ENCODE measurements at places on chromosomes 2 and 18.

GRCh38 chr2:39413063-39413737 lies 23.9 kb downstream of the MAP4K3 start:
- no peak for DNase-seq

- DNase-seq = no peak
Observed at GRCh38 chr2:146079216-146079615, 1559.3 kb upstream of the ZEB2 start.

DNA sequence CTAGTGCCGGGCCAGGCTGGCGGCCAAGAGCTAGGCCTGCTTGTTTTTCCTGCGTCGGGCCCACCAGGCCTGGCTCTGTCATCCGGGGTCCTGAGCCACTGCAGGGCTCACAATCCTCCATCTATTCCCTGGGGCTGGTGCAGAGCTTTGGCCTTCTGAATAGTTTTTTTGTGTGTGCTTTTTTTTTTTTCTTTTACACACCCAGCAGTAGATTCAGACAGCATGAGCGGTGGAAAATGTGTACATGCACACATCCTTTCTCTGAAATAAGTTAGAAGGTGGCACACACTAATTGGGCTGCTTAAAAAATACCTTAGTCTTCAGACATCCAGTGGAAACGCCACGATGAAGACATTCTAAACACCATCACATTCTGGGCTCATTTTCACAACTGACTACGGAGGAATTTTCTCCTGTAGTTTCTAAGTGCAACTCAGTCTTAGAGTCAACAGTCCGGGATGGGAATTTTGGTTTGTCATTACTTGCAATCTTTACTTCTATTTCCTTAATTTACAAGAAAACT lies 6.1 kb downstream of the ZFP36L2 start:
- no peak for DNase-seq

DNA sequence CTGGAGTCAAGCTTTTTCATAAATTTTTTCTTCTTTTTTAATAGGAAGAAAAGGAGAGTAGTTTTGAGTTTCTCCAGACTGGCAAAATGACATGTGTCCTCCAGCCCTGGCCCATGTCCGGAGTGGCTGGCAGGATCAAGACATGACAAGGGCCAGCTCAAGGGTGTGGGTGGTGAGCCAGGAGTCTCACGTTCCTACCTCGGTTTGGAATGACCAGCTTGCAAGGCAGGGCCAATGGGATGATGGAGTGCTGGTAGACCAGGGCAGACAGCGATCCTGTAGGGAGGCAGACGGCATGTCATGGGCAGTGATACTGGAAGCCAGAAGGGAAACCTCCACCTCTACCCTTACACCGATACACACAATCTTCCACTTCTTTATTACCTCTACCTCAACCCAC lies 190.6 kb downstream of the TNS1 start:
- DNase-seq = no peak

- DNase-seq = no peak
Observed at GRCh38 chr2:152581360-152581759, 135.9 kb downstream of the PRPF40A start.

DNA sequence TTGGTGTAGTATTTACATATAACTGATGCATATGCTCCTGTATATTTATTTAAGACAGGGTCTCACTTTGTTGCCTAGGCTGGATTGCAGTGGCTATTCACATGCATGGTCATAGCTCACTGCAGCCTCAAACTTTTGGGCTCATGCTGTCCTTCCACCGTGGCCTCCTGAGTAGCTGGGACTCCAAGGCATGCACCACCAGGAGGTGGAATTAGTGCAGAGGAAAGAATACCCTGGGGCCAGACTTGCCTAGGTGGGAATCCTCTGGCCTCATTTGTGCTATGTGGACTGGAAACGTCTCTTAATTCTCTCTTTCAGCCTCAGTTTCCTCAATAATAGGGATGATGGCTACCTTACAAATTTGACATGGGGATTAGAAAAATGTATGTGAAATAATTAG lies 2.3 kb downstream of the CEP192 start:
- DNase-seq = no peak

DNA sequence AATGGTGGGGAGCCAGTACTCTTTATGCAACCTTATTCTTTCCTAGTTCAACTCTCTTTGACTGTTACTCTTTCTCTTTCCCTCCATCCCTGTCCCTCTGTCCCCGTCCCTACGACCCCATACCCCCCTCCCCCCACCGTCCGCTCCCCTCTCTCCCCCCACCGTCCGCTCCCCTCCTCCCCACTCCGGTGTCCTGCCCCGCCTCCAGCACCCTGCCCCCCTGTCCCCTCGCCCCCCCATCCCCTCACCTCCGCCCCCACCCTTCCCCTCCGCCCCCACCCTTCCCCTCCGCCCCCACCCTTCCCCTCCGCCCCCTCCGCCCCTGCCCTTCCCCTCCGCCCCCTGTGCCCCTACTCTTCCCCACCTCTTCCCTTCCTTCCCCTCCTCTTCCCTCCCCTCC lies 128.4 kb downstream of the LPIN1 start:
- no peak for DNase-seq

DNA sequence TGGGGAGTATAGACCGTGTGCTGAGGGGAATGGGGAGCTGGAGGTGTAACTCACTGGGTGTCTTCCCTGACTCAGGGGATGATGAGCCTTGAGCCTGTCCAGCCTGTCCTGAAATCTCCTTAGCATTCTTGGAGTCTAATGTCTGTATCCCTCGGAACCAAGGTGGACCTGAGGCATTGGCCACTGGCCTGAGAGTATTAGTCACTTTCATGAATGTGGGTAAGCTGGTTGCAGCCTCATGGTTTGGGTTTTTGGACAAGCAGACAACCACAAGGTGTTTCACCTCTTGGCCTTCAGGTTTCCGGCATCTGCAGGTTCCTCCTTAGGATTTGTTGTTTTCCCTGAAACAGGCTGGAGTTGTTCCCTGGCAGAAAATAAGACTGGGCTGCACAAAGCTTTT lies 63.2 kb downstream of the PRKCE start:
- DNase-seq = no peak

DNA sequence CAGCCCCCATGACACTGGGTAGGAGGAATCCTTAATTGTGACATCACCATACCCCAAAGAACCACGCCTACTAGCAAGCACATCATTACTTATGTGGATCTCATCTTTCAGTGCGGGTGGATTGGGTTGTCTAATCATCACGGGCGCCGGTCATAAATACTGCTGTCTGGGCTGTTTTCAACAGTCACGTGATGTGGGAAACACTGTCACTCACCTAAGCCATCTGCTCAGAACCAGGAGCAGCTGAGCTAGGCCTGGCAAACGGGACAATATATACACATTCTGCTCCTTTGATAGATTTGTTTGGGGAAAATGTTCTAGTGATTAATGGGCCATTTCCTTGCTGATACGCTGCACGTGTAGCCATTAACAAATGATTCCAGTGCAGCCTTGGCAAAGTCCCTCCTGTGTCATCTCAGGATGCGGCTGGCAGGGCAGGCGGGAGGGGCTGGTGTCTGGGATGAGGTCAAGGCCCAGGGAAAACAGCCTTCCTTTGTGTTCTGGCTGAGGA lies 145.9 kb upstream of the COPS8 start:
- DNase-seq = no peak

- peak; percentile 53 for DNase-seq
Observed at GRCh38 chr18:62325806-62326645, 916 bp downstream of the TNFRSF11A start.

- DNase-seq = no peak
Observed at GRCh38 chr2:177817300-177817699, 255.3 kb downstream of the PDE11A start.

DNA sequence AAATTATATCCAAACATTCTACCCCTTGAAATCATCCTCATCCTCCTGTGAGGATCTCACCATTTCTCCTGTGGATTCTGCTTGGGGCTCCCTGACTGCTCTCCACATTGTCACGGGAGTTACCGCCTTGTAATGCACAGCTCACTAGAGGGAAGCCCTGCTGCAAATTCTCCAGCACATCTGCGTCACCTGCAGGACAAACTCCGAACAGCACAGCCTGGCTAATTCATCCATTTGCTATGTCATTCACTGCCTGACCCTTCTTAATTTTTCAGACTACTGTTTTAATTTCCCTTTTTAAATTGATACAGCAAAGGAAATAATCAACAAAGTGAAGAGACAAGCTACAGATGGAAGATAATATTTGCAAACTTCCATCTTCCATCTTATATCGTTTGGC lies 627.4 kb downstream of the FBXO15 start:
- DNase-seq = no peak

DNA sequence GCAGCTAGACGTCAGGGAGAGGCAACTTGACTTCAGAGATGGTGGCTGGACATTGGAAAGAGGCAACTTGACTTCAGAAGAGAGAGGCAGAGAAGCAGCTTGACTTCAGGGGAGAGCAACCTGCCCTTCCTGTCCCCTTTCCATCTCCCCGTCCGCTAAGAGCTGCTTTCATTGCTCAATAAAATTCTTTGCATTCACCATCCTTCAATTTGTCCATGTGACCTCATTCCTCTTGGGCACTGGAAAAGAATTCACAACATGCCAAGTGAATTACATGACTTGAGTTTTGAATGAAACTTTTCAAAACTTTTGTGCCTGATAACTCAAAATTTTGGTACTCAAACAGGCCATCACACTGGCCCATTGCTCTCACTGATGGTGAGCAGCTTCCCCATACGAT lies 158.9 kb downstream of the DPP4 start:
- no peak for DNase-seq

DNA sequence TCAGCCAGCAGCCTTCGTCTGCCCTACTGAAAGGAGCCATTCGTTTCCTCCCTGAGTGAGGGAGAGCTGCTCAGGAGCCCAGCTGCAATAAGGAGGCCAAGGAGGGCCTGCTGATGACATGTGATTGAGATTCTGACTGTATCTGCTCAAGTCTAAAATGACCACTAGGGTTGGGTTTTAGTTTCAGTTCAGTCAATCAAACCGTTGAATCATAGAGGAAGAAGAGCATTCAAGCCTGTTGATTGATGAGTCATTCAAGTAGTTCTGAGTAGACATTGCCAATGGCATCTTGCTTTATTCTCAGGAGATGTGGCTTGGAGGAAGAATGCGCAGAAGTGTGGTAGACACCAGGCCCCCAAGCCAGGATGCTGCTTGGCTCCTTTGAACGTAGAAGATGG lies 19.9 kb upstream of the BCL2L11 start:
- DNase-seq = no peak

GRCh38 chr2:238370823-238371372 lies 50.6 kb downstream of the TRAF3IP1 start:
- DNase-seq = no peak

GRCh38 chr2:121197369-121198091 lies 87.5 kb downstream of the TFCP2L1 start:
- no peak for DNase-seq

All from activated naive CD8-positive, alpha-beta T cell treated with anti-CD3 and anti-CD28 coated beads, Interleukin-2, amount 10 ng/mL, durations not matched to agents 7 days and 5 days (primary cell).